NCI-H526 (cell line): ENCODE measurements at places on chromosomes 4 and X.

DNA sequence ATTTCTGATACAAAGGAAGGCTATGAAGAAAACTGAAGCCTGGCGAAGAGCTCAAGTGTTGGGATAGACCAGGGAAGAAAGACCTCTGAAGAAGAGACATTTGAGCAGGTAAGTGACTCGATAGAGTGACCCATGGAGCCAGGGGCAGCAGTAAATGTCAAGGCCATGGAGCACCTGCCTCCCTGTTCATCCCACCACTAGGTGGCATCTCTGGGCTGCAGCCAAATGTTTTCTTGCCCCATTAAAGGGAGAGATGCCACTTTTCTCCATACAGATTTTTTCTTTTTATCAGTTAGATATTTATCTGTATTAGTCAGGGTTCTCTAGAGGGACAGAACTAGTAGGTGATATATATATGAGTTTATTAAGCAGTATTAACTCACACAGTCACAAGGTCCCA is 4.9 kb upstream of the ZNF81 start:
- DNase-seq, result no peak

GRCh38 chrX:48490661-48491060 is 14.7 kb downstream of the FTSJ1 start:
- no peak for DNase-seq

GRCh38 chr4:88823058-88823919 is 125.7 kb upstream of the NAP1L5 start:
- DNase-seq, result peak; percentile 53

DNA sequence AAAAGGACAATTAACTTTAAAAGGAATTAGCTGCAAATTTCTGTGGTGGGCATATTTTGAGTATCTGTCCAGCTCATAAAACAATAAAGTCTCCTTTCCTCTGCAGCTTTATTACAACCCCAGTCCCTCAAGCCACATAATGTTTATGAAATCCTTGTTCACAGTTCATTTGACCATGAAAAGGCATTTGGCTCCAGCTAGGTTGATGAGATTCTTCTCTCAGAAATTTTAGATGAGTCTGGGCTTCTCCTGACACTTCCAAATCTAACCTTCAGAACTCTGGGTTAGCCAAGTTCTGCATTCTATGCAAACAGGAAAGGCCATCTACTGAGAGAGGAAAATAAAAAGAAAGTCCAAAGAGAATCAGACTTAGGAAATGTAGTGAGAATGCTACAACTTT is 156.8 kb downstream of the GRXCR1 start:
- DNase-seq, result no peak

DNA sequence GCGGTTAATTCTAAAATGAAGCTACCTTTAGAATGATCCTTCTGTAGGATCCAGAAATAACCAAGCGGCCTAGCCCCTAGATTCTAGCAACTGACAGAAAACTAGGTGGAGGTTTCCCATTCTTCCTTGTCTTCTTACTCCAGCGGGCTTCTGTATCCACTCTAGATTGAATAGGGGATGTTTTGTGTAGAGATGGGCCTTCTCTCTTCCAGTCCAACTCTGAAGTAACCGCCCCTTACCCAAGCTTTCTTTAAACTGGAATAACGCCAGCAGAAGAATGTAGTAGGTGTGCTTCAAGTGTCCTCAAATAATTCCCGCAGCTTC is 386 bp upstream of the TMEM184C start:
- DNase-seq, result no peak
